ENCODE measurements at places on chromosomes 12 and 14.

DNA sequence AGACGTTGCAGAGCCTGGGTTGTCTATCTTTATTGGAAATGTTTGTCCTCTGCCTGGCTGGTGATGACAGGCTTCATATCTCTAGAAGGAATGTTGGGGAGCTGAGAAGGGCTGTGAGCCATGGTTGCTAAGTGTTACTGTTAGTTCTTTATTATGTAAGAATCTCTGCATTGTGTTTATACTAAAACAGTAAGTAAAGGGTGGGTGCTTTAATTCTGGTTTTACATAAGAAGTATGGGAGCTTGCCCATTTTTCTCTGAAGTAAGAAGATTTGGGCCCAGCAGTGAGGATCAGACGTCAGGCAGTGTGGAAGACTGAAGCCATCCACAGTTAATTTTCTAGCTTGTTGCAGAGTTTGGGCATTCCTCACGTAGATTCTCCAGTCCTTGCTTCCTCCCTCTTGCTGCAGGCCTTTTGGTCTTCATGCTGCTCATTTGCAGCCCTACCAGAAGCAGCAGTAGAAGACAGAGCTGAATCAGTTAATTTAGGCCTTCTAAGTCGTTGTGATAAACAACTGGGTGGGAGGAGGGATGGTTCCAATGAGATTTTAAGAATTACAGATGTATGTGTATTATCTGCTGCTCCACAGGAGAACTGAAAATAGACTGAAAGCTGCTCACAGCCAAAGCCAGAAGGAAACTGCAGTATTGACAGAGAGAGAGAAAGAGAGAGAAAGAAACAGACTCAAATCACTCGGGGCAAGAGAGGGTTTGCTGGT lies 21.4 kb downstream of the WNT5B start:
- peak; percentile 86 for DNase-seq

DNA sequence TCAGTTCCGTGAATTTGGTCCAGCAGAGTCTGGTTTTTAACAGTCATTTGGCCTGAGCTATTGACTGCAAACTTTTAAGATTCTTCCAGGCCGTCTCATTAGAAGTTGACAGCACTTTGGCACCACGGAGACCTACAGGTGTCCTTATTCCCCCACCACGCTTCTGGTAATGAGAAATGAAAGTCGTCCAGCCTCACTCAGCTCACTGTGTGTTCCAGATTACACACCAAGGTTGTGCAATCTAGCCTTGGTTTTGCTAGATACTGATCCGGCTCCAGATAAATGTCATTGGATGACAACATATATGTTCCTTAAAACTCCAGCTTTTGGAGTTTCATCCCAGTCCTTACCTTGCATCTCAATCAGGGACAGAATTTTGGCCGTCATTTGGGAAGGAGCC lies 210.4 kb downstream of the CHST11 start:
- DNase-seq = peak; percentile 21

- DNase-seq = peak; percentile 73
Observed at GRCh38 chr12:80045594-80045993, 53.7 kb upstream of the OTOGL start.

GRCh38 chr14:34398024-34398423 lies 64.0 kb downstream of the SPTSSA start:
- no peak for DNase-seq

GRCh38 chr14:43548368-43548767 lies 958.7 kb downstream of the FSCB start:
- DNase-seq = no peak

DNA sequence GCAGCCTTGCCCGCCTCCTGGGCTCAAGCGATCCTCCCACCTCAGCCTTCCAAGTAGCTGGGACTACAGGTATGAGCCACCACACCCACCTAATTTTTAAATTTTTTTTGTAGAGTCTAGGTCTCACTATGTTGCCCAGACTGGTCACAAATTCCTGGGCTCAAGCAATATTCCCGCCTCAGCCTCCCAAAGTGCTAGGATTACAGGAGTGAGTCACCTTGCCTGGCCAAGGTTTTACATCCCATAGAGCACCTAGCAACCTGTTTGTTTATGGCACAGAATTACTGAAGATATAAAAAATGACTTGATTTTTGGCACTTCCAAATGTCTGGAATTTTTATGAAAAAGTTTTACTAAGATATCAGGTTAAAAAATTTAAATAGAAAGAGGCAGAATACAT lies 16.5 kb downstream of the MYO1A start:
- DNase-seq = no peak

DNA sequence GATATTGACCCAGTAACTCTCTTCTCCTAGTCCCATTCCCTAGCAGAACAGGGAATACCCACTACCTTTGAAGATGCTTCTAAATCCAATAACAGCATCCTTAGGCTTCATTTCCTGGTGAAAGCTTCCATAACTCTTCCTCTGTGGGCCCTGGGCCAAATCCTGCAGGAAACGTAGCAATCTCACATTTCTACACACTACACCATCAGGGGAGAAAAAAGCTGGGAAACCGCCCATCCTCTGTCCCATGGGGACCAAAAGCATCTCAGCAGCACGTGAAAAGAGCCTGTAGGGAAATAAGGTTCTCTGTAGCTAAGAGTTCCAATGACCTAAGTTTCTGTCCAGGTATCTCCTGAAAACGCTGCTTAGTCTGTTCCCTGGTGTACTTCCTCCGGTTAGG lies 340.2 kb downstream of the DPF3 start:
- DNase-seq = peak; percentile 52

DNA sequence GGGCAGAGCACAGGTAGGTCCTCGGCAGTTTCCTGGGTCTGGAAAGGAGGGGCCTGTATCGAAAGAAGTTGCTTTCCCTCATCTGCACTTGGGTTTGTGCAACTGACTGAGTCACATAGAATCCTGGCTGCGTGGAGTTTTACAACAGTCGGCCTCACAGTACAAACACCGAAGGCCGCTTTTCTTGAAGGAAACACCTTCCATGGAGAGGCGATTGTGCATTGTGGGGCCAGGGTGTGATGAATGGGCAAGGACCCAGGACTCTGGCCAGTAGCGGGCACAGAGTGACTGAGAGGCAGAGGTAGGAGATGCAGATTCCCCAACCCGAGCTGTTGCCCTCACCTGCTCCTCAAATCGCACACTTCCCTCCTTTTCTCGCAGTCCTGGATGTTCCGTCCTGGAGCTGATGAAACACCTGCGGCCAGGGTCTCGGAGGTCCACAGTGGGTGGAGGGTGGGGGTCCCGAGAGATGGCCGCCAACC lies 7.7 kb downstream of the CCND2 start:
- DNase-seq = peak; percentile 35

GRCh38 chr12:102023343-102023930 lies 38.4 kb downstream of the WASHC3 start:
- peak; percentile 76 for DNase-seq

DNA sequence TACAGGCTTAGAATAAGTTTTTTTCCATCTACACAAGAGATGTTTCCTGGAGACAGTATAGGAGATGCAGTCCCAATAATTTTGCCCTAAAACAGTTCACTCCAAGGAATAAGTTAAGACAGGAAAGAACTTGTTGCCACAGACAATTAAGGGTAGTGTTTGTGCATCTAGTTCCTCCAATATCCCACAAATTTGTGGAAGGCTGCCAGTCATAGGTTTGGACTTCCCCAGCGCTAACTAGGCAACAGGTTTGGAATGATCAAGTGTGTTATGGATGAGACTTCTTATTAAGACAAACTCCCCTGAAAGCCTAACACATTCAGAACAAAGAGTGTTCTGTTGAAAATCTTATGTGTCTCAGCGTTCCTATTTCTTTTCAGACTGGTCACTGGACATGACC lies 611.0 kb downstream of the CCER1 start:
- DNase-seq = no peak

DNA sequence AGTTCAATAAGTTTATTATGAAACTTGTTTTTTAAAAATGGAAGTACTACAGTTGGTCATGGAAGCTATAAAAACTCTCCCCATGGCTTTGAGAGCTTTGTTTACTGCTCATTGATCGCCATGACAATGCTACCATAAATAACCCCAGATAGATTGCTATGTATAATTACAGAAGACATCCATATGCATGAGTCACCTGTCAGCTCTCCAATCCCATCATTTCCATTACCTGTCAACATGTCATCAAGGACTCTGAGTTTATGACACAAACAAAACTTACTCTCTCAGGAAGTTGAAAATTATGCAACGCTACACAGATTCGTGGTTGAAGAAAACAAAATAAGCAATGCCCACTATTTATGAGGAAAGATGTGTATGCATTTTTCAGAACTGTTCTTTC lies 144.4 kb downstream of the SEC23A start:
- DNase-seq = peak; percentile 9

- no peak for DNase-seq
Observed at GRCh38 chr14:95663226-95663797, 22.9 kb upstream of the TCL1B start.

DNA sequence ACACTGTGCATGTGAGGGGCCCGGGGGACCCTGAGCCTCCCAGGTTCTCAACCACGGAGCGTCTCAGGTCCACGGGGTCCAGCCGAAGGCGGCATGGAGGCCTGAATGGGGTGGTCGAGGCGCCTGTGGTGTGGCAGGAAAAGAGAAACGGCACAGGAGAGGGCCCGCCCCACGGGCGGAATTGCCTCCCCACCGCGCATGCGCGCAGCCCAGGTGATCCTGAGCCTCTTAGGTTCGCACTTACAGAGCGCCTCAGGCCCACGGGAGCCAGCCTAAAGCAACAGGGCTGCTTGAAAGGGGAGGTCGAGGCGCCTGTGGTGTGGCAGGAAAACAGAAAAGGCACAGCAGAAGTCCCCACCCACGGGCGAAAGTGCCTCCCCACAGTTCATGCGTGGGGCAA lies 311.0 kb downstream of the ALG10 start:
- no peak for DNase-seq

DNA sequence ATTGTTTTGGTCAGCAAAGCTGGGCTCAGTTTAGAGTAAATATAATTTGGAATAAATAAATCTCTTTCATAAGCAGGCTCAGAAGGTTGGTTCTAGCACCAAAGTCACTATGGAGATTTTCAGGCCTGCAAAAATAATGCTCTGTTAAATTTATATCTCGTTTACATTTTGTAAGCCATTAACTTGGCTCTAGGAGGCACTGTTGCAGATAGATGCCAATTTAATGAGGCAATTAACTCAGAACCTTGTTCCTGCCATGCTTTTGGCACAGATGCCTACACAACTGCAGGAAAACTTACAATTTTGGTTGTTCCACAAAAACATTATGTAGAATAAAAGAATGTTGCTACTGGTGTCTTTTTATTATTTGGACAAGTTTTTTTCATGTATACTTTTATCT lies 428.1 kb downstream of the FLRT2 start:
- no peak for DNase-seq

- DNase-seq = no peak
Observed at GRCh38 chr12:59803735-59804134, 207.9 kb downstream of the SLC16A7 start.

- no peak for DNase-seq
Observed at GRCh38 chr12:8867786-8868185, 45.4 kb downstream of the A2ML1 start.

DNA sequence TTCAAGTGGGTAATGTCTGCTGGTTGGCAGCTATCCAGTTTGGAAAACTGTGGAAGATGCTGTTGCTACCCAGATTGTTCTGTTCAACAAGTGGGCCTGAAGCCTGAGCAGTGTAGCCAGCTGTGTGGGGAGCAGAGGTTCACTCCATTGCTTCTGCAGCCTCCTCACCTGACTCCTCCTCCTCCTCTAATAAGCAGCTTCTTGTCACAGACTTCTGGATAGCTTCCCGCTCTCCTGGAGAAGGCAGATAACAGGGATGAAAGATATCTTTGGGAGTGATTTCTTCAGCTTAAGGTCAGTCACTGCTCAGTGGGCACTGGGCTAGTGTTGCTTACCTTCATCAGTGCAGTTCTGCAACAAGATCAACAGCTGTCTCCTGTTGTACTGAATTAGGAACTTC lies 2.0 kb downstream of the POP5 start:
- DNase-seq = no peak

DNA sequence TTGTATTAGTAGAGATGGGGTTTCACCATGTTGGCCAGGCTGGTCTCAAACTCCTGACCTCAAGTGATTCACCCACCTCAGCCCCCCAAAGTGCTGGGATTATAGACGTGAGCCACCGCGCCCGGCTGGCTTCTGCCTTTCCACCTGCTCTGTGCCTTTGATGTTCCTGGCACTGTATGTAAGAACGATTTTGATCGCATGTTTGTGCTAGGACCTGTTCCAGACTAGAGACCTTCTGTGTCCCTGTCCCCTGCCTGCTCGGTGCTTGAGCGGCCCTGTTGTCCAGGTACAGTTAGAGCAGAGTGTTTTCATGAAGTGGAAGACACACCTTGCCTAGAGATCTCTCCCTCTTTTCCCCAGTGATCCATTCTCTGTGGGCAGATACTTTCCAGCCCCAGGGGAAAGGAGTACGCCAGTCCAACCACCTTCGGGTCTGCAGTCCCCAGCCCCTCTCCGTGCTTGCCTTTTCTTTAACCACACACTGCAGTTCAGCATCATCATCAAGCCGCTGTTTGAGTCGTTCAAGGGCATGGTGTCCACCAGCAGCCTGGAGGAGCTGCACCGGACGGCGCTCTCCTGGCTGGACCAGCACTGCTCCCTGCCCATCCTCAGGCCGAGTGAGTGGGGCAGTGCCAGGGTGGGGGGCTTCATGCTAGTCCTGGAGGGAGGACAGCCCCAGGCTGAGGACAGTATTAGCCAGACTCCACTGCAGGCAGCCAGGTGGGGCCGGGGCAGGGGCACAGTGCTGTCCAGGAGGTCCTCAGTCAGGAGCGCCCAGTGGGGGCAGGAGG lies 33.4 kb downstream of the IL31 start:
- no peak for DNase-seq

DNA sequence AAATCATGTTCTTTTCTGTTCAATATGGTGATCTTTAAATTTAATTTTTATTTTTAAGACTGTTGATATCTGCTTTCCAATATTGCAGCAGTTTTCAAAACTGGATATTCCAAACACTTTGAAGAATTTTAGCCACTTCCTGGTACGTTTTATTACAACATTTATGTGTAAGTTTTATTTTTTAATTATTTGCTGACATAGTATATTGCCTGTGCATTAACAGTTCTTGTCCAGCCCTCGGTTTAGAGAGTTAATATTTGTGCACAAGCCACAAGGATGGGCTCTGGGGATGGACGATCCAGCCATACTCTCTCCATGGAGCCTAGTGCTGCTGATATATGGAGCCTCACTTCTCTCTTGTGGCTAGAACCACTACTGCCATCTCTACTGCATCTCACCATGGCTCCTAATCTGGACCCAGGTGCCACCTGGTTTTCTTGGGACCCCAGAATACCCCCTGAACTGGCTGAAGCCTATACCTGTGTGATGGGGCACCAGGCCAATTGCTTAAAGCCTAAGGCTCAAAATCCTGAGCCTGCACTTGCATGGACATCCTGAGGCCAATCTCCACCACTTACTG lies 262.5 kb downstream of the RASSF9 start:
- no peak for DNase-seq

All from cardiac fibroblast (primary cell).